Stimulated activated CD4-positive, alpha-beta T cell treated with anti-CD3 and anti-CD28 coated beads, Interleukin-2, amount 100 ng/mL, for 24 hours (primary cell): ENCODE measurements at places on chromosomes 11 and 22.

- DNase-seq = no peak
Observed at GRCh38 chr11:67357831-67358670, 4.7 kb upstream of the POLD4 start.

DNA sequence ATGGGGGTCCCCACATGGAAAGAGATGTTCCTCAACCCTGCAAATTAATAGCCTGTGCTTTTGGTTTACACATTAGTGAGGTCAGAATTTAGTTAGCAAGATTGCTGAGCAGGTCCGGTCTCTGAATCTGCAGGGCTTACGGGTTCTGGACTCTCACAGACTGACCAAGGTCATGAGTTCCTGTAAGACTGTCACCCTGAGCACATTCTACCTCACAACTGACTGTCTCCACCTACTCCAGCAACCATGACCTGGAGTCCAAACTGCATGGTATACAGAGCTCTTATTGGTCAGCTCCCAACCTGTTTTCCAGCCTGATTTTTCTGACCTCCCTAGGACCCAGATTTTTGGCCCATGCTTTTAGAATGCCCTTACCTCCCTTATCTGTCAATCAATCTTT, 28.2 kb downstream of the DKK3 start:
- no peak for DNase-seq

- no peak for DNase-seq
Observed at GRCh38 chr11:65776710-65777141, 4.0 kb downstream of the AP5B1 start.

DNA sequence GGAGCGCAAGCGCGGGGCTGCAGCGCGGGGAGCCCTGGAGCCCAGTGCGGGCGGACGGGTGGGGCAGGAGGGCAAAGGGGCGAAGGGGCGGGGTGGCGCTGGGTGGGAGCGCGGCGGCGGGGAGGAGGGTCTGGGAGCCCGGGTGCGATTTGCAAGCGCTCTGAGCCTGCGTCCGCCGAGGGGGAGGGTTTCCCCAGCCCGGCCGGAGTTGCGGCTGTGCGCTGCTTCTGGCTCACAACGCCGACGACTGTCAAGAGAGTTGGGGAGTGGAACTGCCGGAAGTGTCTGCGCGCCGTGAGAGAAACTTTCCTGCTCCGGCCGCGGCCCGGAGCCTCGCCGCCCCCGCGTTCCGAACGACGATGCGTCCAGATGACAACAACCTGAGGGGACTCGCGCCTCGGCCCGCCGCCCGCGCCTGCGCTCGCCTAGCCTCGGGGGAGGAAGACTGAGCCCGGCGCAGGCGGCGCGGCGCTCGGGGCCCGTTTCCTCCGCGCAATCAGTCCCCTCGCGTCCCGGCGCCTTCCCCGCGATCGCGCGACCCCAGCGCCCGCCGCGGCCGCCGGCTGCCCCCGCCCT, at the start of gene ARHGAP42:
ARHGAP42 (plus strand) TSS at position 235 of the 576 bp plus-strand sequence. CDS start 391 bp downstream, outside the sequence.
- no peak for DNase-seq

DNA sequence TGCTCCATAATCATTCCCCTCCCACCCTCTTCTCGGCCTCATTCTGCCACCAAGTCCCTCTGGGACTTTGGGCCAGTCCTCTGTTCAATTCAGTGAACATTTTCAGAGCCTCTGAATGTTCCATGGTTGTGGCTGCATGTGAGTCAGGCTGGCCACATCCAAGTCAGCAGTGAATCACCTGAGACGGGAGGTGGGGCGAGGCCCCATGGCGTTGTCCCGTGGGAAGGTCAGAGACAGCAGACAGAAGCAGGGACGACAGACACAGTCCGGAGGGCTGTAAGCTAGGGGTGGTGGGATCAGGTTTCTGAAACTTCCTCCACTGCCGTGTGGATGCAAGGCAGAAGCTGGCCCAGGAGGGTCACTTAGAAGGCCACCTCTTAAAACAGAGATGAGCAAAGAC, 324.8 kb downstream of the MN1 start:
- DNase-seq = no peak

DNA sequence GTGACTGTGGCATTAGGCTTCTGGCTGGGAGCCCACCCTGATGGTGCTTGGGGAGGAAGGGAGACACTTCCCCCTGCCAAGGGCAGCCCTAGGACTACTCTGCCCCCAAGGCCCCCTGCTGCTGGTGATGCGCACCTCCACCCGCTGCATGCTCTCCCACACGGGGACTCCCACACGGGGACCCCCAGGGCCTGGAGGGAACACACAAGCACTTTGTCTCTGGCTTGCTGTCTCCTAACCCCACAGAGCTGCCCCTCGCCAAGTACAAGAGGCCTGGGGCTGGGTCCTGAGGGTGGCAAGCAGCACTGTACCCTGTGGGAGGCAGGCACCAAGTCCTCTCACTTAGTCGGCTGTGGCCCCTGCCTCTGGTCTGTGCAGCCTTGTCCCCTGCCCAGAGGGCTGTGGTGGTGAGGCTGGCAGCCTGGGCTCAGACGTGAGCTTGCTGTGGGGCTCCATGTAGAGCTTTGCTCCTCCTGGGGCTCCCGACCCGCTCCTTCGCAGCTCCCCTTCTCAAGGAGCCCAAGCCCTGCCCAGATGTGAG, 7.9 kb downstream of the LRRC75B start:
- no peak for DNase-seq

DNA sequence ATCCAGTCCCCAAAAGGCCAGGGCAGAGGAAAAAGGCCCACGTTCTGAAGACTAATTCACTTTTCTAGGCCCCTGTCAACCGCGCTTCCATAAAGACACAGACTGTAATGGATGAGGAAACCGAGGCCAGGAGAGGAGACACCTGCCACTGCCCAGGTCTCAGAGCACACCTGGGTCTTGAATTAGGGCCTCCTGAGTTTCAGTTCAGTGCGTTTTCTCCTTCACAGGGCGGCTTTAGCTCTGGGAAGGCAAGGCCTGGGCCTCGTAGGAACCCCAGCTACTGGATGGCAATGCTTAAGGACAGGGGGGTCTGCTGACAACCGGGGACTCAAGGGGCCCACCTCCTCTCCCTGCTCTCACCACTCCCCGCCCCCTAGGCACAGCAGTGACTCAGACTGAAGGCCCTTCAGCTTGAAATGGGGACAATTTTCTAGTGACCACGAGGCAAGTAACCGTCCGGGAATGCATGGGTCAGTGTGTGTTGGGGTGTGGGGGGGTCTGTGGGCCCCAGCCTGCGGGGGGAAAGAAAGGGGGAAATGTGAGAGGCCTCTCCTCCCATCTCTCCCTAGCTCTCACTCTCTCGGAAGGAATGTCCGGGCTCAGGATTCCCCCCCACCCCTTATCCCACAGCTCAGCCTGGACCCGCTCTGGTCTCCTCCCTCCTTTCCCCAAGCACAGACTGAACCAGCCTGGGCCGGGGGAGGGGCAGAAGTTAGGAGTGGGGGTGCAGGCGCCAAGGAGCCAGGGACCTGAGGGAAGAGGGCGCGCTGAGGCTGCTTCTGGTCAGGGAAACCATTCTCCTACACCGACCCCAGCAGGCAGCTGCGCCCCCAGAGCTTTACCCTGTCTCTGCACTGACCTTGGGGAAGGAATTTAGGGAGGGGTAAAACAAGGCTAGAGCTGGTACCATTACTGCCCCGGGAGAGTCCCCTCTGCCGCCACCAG, 17.2 kb downstream of the CREB3L1 start:
- no peak for DNase-seq

DNA sequence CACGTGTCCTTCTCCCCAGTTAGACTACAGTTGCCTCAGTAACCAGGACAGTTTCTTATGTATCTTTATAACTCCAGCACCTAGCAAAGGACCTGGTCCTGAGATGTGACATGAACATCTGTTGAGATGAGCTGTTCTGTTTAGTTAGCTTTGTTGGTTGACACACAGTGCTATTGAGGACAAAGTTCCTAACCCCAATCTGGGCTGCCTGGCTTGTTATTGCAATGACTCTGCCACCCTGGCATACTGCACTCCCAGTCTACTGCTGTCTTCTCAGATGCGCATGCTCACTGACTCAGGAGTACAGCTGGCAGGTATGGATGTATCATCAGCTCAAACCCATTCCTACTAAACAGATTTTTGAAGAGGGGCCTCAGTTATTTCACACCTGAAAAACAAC, 7.4 kb downstream of the DESI1 start:
- no peak for DNase-seq

DNA sequence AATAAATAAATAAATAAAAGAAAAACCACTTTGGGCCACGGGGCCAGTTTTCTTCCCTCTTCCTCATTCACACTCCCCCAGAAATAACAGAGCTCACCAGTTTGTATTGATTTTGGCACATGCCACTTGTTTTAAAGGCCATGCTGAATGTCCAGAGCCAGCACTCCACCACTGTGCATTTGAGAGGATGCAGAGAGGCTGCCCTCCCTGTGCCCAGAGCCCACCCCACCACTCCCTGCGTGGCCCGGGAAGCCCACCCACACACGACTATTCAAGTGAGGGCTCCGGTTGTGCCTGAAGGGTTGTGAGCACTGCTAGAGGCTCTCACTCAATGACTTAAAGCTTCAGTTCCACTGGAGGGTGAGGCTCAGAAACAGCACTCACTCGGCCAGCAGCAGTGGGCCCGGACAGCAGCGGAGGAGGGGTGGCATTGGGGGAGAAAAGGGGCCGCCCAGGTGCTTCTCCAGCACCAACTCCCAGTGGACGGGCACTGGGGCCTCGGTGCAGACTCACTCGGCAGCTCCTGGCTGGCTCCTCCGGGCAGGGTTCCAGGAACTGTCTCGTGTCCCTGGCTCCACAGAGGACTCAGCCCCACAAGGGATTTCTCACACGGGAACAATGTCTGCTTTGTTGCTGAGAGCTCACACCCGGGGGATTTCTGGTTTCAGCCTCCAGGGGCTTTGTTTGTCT, 112.7 kb downstream of the SHANK2 start:
- no peak for DNase-seq

DNA sequence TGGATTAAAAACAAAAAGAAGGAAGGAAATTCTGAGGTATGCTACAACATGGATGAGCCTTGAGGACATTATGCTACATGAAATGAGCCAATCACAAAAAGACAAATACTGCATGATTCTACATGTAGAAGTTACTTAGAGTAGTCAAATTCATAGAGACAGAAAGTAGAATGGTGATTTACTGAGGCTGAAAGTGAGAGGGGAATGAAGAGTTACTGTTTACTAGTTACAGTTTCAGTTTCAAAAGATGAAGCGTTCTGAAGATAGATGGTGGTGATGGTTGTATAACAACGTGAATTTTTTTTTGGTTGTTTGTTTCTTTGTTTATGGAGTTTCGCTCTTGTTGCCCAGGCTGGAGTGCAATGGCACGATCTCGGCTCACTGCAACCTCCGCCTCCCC, 9.5 kb downstream of the OR5P2 start:
- no peak for DNase-seq

- DNase-seq = no peak
Observed at GRCh38 chr11:34036456-34036855, 15.1 kb upstream of the CAPRIN1 start.

GRCh38 chr11:112785719-112786118, 175.5 kb upstream of the NCAM1 start:
- DNase-seq = no peak

GRCh38 chr11:413120-414081, 1.4 kb downstream of the SIGIRR start:
- DNase-seq = no peak

DNA sequence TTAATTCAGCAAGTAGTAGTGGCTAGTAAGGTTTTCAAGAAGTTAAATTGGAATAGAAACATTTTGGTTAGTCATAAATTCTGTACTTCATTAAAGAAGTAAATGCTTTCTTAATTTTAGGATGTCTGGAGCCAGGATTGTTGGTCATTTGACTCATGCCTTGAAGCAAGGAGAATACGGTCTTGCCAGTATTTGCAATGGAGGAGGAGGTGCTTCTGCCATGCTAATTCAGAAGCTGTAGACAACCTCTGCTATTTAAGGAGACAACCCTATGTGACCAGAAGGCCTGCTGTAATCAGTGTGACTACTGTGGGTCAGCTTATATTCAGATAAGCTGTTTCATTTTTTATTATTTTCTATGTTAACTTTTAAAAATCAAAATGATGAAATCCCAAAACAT, 25.8 kb downstream of the ACAT1 start:
- no peak for DNase-seq

DNA sequence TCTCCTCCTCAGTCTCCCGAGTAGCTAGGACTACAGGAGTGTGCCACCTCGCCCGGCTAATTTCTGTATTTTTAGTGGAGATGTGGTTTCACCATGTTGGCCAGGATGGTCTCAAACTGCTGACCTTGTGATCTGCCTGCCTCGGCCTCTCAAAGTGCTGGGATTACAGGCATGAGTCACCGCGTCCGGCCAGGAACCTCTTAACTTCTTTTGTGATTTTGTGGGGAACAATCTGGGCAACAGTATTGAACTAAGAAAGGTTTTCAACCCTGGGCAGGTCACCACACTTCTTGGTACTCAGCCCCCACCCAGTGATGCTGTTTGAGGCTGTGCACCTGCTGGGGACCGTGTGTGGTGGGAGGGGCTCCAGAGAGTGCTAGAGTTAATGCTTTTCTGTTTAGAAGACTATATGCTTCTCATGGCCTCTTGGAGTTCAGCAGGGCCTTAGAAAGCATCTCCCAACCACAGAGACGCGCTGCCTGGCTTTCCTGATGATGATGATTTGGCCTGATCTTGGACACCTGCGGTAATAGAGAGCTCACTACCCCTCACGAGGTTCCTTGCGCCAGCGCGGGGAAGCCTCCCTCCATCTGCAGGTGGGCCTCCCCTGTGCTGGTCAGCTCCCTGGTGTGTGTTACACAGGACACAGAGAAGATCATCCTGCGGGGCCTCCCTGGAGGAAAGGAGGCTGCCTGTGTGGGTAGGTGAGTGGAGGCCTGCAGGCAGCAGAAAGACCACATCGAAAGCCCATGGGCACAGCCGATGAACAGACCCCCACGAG, 1.2 kb downstream of the DENND6B start:
- no peak for DNase-seq

GRCh38 chr22:38353701-38354100, 36.5 kb upstream of the CSNK1E start:
- DNase-seq = no peak

DNA sequence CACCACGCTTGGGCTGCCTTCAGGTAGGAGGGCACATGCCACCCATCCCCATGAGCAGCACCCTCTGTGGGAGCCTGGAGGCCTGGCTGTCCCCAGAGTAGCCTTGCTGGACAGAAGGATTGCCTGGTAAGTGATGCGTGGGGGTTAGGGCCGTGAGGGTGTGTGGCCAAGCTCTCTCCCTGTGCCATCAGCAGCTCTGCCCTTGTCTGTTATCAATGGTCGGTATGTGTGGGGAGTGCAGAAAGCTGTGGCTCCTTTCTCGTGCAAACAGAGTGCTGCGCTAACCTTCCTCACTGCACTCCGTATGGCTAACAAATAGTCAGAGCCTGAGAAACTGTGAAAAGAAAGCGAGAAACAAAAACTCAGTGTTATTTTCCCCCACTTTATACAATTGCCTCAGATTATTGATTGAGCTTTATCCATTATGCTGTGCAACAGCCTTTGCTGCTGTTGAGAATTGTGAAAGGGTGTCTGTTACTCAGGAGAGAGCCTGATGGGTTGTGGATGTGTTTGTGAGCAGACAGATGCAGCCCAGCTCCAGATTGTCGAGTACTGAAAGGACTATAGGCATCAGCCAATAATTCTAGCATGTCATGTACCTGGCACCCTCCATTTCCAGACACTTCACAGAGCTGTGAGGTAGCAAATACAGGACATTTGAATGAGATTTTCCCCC, 432.2 kb downstream of the NTM start:
- no peak for DNase-seq

GRCh38 chr11:74012074-74012809, 3.4 kb upstream of the UCP3 start:
- no peak for DNase-seq
